ENCODE measurements at places on chromosomes 5 and 9.

DNA sequence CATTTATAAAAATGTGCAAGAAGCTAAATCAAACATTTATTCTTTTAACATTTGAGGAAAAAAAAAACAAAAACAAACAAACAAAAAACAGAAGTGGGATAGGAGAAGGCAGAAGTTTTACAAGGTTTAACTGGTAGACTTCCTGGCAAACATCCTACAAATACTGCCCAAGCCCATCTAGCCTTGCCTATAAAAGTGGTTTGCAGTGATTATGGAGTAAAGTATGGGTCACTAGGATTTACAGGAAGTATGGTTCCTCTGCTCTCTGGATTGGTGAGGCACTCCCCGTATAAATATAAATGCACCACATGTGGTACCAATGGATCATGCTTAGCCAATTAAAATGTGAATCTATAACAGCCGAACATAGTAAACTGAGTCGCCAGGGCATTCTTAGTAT, 291.9 kb downstream of the EDIL3 start:
- DNase-seq = no peak

- DNase-seq = no peak
Measured at GRCh38 chr9:70987986-70988385, 133.4 kb downstream of the TRPM3 start.

DNA sequence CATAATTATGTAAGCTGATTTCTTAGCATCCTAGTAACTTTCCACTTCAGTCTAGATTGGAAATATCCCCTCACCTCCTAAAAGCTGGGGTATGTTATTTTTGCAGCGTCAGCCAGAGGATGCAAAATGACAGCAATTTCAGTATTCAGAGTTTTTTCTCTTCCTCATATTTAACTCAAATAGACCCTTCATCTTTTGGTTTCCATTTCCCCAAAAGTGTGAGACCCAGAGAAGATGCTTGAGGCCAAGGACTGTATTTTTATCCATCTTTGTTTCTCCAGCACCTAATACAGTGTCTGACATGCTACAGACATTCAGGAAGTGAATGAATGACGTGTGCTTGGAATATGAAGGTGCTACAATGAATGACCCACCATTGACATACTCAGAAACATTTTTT, 75.5 kb upstream of the RANBP3L start:
- DNase-seq = no peak

GRCh38 chr9:135770203-135770535, 68.2 kb downstream of the KCNT1 start:
- DNase-seq = no peak

- no peak for DNase-seq
Measured at GRCh38 chr9:20632705-20633104, 10.4 kb upstream of the MLLT3 start.

DNA sequence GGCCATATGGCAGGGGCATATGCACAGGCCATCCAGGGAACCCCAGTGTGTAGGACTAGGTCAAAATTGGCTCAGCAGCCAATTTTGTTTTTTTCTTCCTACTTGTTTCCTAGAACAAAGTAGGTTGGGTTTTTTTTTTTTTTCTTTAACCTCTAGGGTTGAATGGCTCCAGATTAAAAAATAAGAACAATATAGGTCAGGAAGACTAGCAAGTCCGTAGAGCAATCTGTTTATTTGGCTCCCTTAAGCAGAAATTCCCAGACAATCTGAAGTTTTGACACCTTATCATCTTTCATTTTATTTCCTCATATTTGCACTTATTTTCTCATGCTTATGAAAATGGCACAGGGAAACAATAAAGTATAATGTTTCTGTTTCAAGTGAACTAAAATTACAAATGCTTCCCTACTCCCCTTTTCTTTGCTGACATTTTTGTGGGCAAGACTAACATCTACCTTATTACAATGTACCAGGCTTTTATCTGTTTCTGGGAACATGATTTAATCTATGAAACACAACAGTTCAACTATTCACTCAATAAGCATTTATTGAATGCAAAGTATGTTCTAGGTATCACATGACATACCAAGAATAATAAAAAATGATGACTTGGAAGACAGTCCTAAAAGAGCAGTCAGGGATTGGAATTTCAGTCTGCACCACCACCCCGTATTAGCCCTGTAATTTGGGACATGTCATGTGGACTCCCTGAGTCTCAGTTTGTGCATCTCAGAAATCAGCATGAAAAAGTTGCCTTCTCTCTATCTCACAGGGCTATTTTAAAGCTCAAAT, 30.5 kb downstream of the TLR4 start:
- no peak for DNase-seq

GRCh38 chr9:33446946-33447798, at the start of gene AQP3:
TSS of gene AQP3 (minus strand) at chr9:33447593. CDS start at chr9:33447530, 63 bp downstream.
- peak; percentile 84 for DNase-seq

GRCh38 chr5:156174225-156174624, 152.7 kb upstream of the SGCD start:
- DNase-seq = no peak

GRCh38 chr5:157336423-157336744, 70.5 kb downstream of the CYFIP2 start:
- DNase-seq = no peak

GRCh38 chr9:7185612-7186011, 427.8 kb downstream of the KDM4C start:
- DNase-seq = no peak

DNA sequence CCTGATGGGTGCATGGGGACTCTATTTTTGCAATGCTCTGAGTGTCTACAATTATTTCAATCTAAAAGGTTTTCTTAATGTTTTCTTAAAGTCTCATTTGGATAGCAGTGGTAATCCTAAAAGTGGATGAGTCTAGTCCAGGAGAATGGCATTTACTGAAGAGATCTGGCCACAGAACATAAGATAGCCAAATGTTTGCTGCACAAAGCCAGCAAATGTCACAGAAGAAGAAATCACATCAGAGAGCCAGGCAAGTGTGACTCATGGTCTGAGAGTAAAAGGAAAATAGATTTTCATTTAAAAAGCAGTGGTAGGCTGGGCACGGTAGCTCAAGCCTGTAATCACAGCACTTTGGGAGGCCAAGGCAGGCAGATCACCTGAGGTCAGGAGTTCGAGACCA, 352.7 kb upstream of the GRAMD2B start:
- no peak for DNase-seq

GRCh38 chr5:90941002-90941720, 382.6 kb downstream of the ADGRV1 start:
- DNase-seq = no peak

- no peak for DNase-seq
Measured at GRCh38 chr5:125416055-125416454, 669.6 kb upstream of the ZNF608 start.

- no peak for DNase-seq
Measured at GRCh38 chr5:32173267-32174010, 680 bp downstream of the GOLPH3 start.

- DNase-seq = no peak
Measured at GRCh38 chr9:4430432-4431261, 59.6 kb upstream of the SLC1A1 start.

GRCh38 chr9:125746774-125747052, 460 bp upstream of the PBX3 start:
- no peak for DNase-seq

GRCh38 chr5:112226215-112226614, 192.9 kb downstream of the EPB41L4A start:
- no peak for DNase-seq

All from ecto neural progenitor cell (in vitro differentiated cells).